ENCODE measurements at places on chromosomes 12 and 14. TPM values are rescaled to one million over a fixed set of nuclear protein-coding genes. Genes with fewer than 3 reads are reported as not detected.

PLEKHH1 gene
- 10.0 TPM for polyA plus RNA-seq

GPR135 gene
- polyA plus RNA-seq, result 5.9 TPM

- no peak for DNase-seq
- no peak overlapping the region for H3K27ac ChIP-seq
- H3K4me1 ChIP-seq, result no peaks in the 10 kb centered on the region
- H3K36me3 ChIP-seq, result no peaks in the 10 kb centered on the region
- H3K4me3 ChIP-seq, result no peak overlapping the region
These were observed 554.6 kb upstream of the FLRT2 start for GRCh38 chr14:84975241-84975902.

- no peaks in the 10 kb centered on the region for H3K4me1 ChIP-seq
- no peak overlapping the region for H3K27ac ChIP-seq
- H3K36me3 ChIP-seq, result no peaks in the 10 kb centered on the region
- H3K4me3 ChIP-seq, result no peak overlapping the region
- no peaks in the 10 kb centered on the region for H3K27me3 ChIP-seq
These were observed 468.7 kb downstream of the NOVA1 start for GRCh38 chr14:26128931-26129671.

GRCh38 chr14:74792249-74793039 lies 29.3 kb downstream of the YLPM1 start:
- H3K27me3 ChIP-seq, result no peaks in the 10 kb centered on the region
- no peak overlapping the region for H3K4me3 ChIP-seq
- H3K4me1 ChIP-seq, result peaks cover 14% of the 10 kb centered on the region
- H3K27ac ChIP-seq, result no peak overlapping the region
- DNase-seq, result no peak
- peaks cover 30% of the 10 kb centered on the region for H3K36me3 ChIP-seq
